Epithelial cell of alveolus of lung (primary cell): ENCODE measurements at places on chromosomes 11 and 22. TPM values are rescaled to one million over a fixed set of nuclear protein-coding genes. Genes with fewer than 3 reads are reported as not detected.

CEP126 gene
- total RNA-seq, result 1.2 and 2.8 TPM in 2 replicates

CRYBB3 gene
- total RNA-seq, result not detected in 2 replicates

HOATZ gene
- under 0.01 TPM in 1 of 2 replicates, not detected in the other for total RNA-seq

PATE1 gene
- total RNA-seq, result not detected in 2 replicates

SLC6A5 gene
- total RNA-seq, result not detected in 2 replicates

C22orf42 gene
- total RNA-seq, result not detected in 2 replicates

OR56A5 gene
- not detected in 2 replicates for total RNA-seq

BTG4 gene
- total RNA-seq, result 0.13 TPM in 1 of 2 replicates, not detected in the other

PLAAT4 gene
- total RNA-seq, result 13.7 and 31.0 TPM in 2 replicates

GAB4 gene
- total RNA-seq, result not detected in 2 replicates

OR5AN1 gene
- total RNA-seq, result not detected in 2 replicates

LRFN4 gene
- 32.2 and 33.5 TPM in 2 replicates for total RNA-seq

OR2D2 gene
- 0.32 TPM in 1 of 2 replicates, not detected in the other for total RNA-seq

SLC16A8 gene
- total RNA-seq, result 0.80 TPM in 1 of 2 replicates, not detected in the other

CHST1 gene
- 4.9 and 10.2 TPM in 2 replicates for total RNA-seq

SLC22A8 gene
- not detected in 2 replicates for total RNA-seq

PGA4 gene
- total RNA-seq, result not detected in 2 replicates

ASPHD2 gene
- total RNA-seq, result 4.4 and 5.5 TPM in 2 replicates

PRR33 gene
- total RNA-seq, result not detected in 2 replicates

PATZ1 gene
- 19.0 and 19.6 TPM in 2 replicates for total RNA-seq

SCGB1D2 gene
- not detected in 2 replicates for total RNA-seq

ENDOD1 gene
- 7.6 and 20.7 TPM in 2 replicates for total RNA-seq

ACRV1 gene
- not detected in 2 replicates for total RNA-seq

IL17RA gene
- 11.1 and 16.5 TPM in 2 replicates for total RNA-seq

ART1 gene
- not detected in 2 replicates for total RNA-seq

CASP1 gene
- 22.5 and 44.0 TPM in 2 replicates for total RNA-seq

C11orf87 gene
- 0.13 TPM in 1 of 2 replicates, not detected in the other for total RNA-seq

RTL10 gene
- 11.1 and 12.2 TPM in 2 replicates for total RNA-seq
